Heart right ventricle (tissue), 16 donors: ENCODE measurements at places on chromosomes 4 and X. TPM values are rescaled to one million over a fixed set of nuclear protein-coding genes. Genes with fewer than 3 reads are reported as not detected.

The CSAG3 gene
- polyA plus RNA-seq = not detected

The CPE gene
- polyA plus RNA-seq = 25.7 TPM

- no peaks in the 10 kb centered on the region for H3K36me3 ChIP-seq
- no peak for DNase-seq
- no peaks in the 10 kb centered on the region for H3K27me3 ChIP-seq
- H3K4me3 ChIP-seq = no peak overlapping the region
- H3K4me1 ChIP-seq = no peaks in the 10 kb centered on the region
- no peak overlapping the region for H3K27ac ChIP-seq
Observed at GRCh38 chr4:148649652-148650331, 207.6 kb upstream of the NR3C2 start.

- peak; percentile 42 for DNase-seq
- H3K4me3 ChIP-seq = no peak overlapping the region
- peak overlapping the region; percentile 90 for H3K27ac ChIP-seq
- peaks cover 28% of the 10 kb centered on the region for H3K4me1 ChIP-seq
Observed at GRCh38 chr4:2714061-2714770, 41.9 kb downstream of the TNIP2 start.

DNA sequence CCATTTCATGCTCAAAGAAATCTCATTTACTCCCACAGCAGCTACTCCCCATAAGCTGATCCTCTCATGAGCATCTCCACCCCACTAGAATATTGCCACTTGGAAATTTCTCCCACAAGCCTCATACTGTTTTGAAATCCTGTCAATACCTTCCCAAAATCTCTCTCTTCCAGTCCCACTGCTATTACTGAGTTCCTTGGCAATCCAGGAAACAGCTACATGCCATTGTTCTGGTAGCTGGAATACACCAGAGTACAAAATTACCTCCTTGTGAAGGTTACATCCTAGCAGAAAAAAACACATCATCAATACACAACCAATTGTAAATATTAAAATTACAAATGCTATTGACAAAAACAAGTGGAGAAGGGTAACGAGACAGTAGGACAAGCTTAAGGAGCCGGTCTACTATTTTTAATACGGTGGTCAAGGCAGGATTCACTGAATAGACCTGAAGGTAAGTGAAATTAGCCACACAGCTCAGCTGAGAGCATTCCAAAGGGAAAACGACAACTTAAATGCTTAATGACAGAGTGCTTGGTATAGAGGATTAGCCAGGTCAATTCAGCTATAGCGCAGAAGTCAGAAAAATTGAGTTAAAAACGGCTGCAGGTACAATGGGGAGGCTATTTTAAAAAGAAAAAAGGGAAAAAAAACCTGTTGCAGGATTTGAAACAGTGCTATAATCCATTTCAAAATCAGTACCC lies 6.4 kb downstream of the RPL9 start:
- H3K27ac ChIP-seq = no peak overlapping the region
- no peak overlapping the region for H3K4me3 ChIP-seq
- H3K27me3 ChIP-seq = no peaks in the 10 kb centered on the region
- no peak for DNase-seq
- peaks cover 24% of the 10 kb centered on the region for H3K4me1 ChIP-seq

The NAT8L gene
- 0.19 TPM for polyA plus RNA-seq

GRCh38 chr4:125268068-125268755 lies 46.5 kb upstream of the FAT4 start:
- no peaks in the 10 kb centered on the region for H3K4me1 ChIP-seq
- no peak overlapping the region for H3K4me3 ChIP-seq
- no peaks in the 10 kb centered on the region for H3K36me3 ChIP-seq
- H3K27me3 ChIP-seq = no peaks in the 10 kb centered on the region
- no peak for DNase-seq

DNA sequence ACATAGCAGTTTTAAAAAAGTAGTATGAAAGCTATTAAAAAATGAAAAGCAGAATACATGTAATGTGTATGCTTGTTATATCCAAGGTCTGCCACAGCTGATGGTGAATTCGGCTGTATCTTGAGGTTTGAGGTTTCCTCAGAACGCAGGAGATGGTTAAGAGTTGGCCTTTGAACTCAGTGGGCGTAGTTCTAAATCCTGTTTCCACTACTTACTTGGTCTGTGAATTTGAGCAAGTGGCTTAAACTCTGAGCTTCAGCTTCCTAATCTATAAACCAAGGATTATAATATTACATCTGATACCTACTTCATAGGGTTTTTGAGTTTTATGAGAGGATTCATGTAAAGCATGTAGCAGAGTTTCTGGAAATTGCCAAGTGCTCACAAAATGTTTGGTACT lies 125.2 kb downstream of the STIM2 start:
- no peak overlapping the region for H3K4me3 ChIP-seq
- no peak for DNase-seq
- H3K27me3 ChIP-seq = no peaks in the 10 kb centered on the region
- H3K36me3 ChIP-seq = no peaks in the 10 kb centered on the region
- H3K4me1 ChIP-seq = no peaks in the 10 kb centered on the region
- H3K27ac ChIP-seq = no peak overlapping the region

The ZBTB33 gene
- polyA plus RNA-seq = 2.5 TPM

GRCh38 chrX:74133156-74133796 lies 170.7 kb upstream of the ZCCHC13 start:
- peaks cover 5% of the 10 kb centered on the region for H3K36me3 ChIP-seq
- H3K27ac ChIP-seq = no peak overlapping the region
- no peaks in the 10 kb centered on the region for H3K4me1 ChIP-seq
- peak; percentile 13 for DNase-seq
- no peaks in the 10 kb centered on the region for H3K27me3 ChIP-seq

The NLRP2B gene
- polyA plus RNA-seq = not detected

DNA sequence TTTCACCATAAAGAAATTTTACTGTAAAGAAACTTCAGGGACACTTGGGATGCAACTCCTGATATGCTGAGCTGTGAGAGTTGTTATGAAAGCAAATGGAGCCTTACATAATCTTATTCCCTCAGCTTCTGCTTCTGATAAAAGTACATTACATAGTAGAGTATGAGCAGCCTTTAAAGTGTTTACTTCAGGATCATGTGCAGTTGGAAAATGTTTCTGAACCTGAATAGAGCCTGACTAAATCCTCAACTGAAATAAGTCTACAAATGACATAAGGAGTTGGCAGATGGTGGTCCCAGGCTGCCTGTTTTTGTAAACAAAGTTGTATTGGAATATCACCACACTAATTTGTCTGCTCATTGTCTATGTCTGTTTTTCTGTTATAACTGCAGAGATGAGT lies 19.3 kb downstream of the RASSF6 start:
- H3K27me3 ChIP-seq = no peaks in the 10 kb centered on the region
- DNase-seq = no peak
- H3K27ac ChIP-seq = no peak overlapping the region
- no peak overlapping the region for H3K4me3 ChIP-seq
- H3K4me1 ChIP-seq = no peaks in the 10 kb centered on the region

DNA sequence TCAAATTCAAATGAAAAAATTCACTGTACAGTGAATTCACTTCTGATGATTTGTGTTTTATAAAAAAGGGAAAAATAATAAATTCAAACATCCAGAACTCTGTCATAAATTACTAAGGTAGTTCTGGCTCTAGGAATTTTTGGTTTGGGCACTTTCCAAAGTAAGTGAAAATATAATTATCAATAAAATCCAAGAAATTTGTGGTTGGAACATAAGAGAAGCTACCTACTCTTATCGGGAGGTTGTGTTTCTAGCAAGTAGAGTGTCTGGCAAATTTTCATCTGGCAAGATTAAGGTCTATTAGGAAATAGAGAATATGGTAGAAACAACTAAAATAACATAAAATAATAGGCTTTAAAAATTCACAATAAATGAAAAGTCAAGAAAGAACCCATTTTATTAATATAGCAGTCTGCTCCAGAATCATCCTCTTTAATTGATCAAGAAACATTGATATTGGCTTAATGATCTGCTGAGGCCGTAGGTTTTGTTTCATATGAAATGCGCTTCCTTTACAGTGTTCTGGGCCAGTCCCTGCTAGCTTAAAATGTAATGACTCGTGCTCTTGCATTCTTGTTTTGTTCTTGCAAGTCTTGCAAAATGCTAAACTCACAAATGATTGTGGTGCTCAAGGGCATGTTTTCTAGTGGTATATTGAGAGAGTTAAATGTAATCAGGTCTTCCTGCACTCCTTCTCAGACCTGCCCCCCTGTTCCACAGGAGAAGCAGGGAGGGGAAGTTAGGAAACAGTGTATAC lies 331.4 kb downstream of the RAPGEF2 start:
- H3K27me3 ChIP-seq = no peaks in the 10 kb centered on the region
- DNase-seq = no peak
